Jurkat, Clone E6-1 (cell line): ENCODE measurements at places on chromosomes 7 and 10.

DNA sequence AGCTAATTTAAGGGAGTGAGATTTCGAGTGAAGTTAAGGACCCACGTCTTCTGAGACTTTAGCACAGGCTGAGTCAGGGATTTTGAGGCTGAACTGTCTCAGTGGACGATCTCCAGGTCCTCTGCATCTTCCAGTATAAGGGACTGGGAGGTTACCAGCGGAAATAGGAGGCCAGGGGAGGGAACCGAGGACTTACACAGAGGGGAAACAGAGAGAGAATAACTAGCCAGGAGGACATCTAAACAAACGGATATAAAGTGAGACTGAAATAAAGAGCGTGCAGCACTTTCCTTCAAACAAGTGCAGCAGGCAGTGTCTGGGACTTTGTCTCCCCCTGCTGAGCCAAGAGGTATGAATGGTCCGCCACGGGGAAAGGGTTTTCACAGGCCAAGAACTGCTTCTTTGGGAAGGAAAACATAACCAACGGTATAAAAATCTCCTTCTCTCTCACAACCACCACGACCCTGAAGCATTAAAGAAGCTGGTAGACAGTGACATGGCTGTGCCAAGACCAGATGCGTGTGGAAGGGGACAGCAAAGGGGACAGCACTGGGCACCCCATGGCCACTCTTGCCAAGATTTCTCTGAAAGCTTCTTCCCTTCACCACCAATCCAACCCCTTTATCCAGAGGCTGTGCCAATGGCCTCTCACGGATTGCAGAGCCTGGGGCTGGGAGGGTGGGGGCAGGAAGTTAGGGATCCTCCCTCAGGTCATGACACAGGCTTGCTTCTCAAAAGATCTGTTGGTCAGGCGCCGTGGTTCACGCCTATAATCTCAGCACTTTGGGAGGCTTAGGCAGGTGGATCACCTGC, 72.0 kb downstream of the SLC37A3 start:
- DNase-seq: peak; percentile 21

DNA sequence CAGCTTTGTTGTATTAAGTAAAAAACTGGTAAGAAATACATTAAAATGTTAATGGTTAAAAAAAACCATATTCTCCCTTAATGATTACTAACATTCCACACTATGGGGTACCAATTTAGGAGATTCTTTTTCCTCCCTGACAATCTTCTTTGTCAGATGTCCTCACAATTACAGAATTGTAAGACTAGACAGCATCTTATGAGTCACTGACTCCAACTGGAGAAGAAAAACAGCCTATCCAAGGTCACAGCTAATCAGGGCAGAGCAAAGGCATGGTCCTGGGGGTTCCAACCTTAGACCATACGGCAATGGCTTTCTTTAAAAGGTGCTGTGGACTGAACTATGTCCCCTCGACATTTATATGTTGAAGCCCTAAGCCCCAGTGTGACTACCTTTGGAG, 127.6 kb downstream of the DLG5 start:
- DNase-seq: no peak

DNA sequence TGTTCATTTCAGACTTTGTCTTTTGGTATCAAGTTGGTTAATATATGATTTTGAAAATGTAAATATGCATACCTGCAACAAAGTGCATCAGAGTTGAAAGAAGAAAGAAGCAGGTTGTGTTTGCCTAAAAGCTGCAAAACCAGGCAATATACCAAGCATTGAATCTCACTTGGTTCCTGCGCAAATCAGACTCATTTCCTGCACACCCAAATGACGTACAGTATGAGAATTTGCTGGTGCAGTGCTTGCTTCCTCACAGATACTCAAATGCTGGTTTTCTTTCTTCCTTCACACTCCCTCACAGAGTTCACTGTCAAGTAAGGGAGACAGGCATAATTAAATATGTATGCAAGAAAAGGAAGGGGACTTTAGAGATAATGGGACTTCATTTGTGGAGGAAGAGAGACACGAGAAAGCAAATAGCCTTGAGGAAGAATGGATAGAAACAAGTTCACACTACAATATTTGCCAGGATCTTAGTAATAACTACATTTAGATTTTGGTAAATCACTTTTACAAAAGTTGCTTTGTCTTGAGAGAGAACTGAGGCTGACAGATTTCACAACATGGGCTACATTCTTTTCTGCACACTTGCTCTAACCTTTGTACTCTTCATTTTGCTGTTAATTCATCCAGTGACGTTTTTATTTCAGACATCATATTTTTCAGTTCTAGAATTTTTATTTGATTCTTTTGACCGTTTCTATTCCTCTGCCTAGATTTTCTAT, 56.9 kb upstream of the AOAH start:
- DNase-seq: no peak

- DNase-seq: no peak
These were observed 3.4 kb upstream of the PRKCQ start for GRCh38 chr10:6583447-6583846.

DNA sequence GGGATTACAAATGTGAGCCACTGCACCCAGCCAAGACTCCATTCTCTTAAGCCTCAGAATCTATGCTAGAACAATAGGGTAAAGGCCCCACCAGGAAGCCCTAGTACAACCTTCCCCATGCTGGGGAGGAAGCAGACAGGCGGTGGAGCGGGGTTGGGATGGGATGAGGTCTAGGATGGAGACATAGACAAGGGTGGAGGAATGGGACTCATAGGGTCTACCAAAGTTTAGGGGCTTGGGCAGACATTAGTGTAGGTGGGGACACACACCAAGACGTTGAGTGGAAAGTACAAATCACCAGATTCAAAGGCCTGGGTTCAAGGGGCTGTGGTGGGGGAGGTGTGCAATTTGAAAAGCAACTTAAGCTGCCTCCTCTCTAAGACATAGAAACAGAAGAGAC, 19.3 kb downstream of the PRSS2 start:
- DNase-seq: peak; percentile 60

- DNase-seq: no peak
These were observed 486.1 kb downstream of the SEMA3D start for GRCh38 chr7:84700563-84701370.

- DNase-seq: peak; percentile 28
These were observed 462 bp upstream of the CISD1 start for GRCh38 chr10:58268454-58268945.

GRCh38 chr7:48255046-48255445, 83.8 kb downstream of the ABCA13 start:
- no peak for DNase-seq

DNA sequence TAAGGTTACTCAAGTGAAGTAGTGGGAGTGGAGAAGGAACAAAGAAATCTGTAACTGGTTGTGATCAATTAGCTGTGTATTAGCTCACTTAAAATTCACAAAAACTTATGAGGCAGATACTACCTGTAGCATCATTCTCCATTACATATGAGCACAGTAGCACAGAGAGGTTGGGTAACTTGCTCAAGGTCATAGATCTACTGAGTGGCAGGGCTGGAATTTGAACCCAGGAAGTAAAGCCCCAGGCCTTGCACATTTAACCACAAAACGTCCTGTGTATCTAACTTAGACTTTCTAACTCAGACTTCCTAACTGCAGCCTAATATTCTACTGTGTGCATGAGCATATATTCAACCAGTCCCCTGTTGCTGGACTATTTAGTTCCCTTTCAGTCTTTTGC, 5.6 kb upstream of the SLF2 start:
- DNase-seq: peak; percentile 14

DNA sequence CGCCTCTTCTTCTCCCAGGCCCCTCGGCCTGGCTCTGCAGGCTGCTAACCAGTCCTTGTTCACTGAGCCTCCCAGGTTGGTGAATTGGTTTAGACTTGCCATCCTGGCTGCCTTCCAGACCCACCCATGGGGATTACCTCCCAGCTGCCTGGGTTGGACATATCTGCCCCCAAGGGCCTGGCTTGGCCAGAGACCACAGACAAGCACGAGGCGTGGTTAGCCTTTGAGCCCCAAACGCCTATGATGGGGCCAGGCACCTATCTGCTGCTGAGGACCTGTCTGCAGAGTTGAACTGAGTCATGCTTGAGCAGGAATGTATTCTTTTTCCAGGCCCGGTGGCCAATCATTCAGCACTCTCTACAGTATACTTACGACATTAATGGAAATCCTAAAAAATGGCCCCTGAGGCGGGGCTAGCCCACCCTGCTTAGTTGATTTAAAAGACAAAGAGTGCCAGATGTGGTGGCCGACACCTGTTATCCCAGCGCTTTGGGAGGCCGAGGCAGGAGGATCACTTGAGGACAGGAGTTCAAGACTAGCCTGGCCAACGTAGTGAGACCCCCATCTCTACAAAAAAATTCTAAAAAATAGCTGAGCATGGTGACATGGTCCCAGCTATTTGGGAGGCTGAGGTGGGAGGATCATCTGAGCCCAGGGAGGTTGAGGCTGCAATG, 361.5 kb downstream of the FRMD4A start:
- no peak for DNase-seq
